NAMALWA (cell line): ENCODE measurements at places on chromosomes 1 and 21.

DNA sequence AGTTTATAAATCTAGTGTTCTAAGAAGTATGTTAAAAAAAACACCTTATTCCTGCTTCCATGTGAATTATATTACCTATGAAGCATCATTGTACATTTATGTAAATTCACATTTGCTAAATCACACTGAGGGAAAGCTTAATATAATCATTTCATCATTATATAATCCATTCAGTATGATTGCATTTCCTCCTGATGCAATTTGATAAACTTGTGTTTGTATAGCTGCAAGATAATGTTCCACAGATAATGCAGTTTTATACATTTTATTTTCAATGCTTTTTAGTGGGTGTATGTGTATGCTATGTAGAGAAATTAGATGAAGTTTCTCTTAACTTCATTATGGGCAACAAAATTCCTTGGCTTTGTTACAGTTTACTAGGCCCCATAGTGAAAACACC, 79.6 kb downstream of the HS2ST1 start:
- DNase-seq: no peak

- DNase-seq: no peak
These were observed 156.5 kb downstream of the PEX14 start for GRCh38 chr1:10631121-10631810.

- DNase-seq: no peak
These were observed 2.3 kb downstream of the TTLL7 start for GRCh38 chr1:83996621-83997020.

DNA sequence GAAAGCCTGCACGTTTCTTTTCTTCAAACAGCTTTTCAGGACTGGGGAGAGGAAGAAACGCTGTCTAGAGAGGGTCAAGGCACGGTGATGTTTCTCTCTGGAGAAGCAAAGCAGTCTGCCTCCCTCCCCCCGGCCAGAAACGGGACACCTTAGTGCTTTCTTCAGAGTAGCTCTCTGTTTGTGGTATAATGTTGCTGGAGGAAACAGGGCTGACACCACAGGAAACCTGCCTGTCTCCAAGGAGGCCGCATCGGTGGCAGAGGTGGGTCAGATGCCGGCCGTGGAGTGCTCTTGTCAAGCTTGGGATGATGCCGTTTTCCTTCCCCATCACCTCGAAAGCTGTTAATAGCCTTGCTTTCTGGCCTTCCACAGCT, 139.4 kb downstream of the DHRS3 start:
- no peak for DNase-seq

GRCh38 chr1:42380586-42381279, at the start of gene RIMKLA:
TSS of gene RIMKLA (plus strand) at chr1:42380792. CDS start at chr1:42380935, 143 bp downstream.
- no peak for DNase-seq

DNA sequence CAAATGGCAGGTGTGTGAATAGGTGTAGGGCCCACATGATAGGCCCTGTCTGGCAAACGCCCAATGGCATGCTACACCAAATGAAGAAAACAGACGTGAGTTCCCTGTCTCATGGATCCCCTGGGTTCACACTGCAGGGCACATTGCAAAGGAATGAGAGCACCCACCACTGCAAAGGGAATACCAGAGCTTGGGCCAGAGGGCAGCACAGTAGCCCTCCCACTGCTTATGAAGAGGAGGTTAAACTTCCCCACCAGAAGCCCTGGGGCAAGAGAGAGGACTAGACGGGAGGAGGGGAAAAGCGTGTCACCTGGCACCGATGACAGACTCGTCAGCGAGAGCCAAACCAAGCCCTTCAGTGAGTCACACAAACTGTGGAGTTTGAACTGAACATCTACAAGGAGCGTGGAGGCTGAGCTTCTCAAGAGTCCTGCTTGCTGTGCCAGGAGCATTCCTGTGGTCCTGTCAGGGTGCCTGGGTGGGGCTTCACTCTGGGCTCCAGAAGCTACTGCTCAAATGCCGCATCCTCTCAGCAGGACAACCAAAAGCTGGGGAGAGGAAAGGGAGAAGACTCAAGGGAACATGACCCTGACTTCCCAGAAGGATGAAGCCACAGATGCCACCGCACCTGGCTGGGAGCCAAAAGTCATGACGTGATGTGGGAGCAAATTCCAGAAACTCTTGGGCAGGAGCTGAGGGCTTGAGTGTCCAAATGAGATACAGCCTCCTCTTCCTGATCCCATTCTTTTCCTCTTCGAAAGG, 61.1 kb downstream of the TOMM20 start:
- DNase-seq: no peak

DNA sequence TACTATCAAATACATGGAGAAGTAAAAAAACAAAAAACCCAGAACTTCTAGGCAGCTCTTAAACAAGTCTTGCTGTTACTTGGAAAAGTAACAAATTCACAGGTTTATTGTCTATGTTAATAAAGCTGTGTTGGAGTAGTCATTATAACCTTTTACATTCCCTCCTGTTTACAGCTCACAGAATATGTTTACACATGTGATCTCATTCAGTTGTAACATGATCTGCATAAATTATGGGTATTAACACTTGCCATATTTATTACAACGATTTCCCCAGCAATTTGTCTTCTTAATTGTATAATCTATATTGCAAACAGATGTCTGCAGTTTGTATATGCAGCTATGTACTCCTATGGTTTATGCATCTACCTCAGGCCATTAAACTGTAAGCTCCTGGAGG, 28.6 kb downstream of the ERG start:
- DNase-seq: no peak

GRCh38 chr1:43750083-43750482, 42.7 kb downstream of the ST3GAL3 start:
- no peak for DNase-seq

DNA sequence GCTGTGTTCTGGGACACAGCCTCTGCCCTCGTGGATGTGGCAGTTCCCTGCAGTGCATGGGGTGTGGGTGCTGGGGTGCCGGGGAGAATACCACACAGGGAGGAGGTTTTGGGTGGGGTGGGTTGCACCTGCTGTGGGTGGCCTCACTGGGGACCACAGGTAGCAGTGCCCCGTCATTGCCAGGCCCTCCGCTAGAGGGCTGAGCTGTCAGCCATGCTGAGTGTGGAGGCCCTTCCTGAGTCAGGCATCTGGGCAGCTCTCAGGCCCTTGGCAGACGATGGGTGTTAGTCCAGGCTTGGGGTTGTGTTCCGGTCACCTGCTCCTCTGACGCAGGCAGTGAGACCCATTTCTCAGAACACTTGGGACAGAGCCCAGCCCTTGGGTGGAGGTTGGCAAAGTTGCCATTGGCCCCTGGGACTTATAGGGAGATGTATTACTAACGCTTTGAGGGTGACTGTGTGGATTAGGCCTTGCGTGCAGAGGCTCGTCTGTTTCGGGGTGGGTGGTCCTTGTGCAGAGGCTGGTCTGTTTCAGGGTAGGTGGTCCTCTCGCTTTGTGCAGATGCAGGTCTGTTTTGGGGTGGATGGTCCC, 23.9 kb downstream of the PCNT start:
- DNase-seq: peak; percentile 20

GRCh38 chr1:25037174-25038074, 107.3 kb upstream of the RUNX3 start:
- DNase-seq: peak; percentile 68

DNA sequence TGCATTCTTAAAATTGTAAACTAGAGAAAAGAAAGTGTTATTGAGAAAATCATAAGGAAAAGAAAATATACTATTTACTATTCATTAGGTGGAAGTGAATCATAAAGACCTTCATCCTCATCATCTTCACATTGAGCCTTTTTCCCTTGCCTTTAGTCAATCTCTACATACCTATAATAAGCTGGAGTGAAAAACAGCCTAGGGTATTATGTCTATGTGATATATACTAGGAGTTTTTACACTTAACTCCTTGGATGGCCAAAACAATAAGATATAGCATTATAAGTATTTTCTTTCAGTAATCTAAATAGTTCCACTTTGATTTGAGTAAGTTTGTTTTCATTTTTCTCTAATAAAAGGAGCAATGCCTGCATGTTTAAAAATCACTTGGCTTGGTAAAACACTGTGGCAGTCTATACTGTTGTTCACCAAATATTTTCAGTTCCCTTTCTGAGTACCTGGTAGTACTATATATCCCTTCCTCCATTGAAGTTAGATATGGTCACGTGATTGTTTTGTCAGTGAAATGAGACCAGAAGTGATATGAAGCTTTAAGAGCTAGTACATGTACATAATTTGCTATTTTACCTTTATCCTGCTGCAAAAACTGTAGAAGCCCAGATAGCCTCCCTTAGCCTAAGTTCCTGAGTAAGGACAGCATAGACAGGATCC, 78.3 kb downstream of the CLEC20A start:
- peak; percentile 43 for DNase-seq

DNA sequence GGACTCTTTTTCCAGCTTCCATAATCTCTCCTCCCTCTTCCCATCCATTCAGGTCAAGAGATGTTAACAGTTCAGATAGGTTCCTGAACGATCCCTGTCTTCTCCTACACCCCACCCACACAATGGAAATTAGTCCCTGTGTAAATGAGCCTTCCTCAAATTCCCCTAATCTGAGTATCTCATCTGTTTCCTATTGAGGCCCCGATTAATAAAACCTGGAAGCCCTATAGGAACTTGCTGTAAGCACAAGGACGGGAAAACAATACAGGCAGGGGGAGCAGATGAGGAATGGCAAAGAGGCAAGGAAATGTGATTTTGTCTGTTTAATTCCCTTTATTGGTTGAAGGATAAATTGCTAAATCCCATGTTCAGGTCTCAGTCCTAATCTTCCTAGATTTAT, 7.1 kb upstream of the GPX7 start:
- DNase-seq: no peak

DNA sequence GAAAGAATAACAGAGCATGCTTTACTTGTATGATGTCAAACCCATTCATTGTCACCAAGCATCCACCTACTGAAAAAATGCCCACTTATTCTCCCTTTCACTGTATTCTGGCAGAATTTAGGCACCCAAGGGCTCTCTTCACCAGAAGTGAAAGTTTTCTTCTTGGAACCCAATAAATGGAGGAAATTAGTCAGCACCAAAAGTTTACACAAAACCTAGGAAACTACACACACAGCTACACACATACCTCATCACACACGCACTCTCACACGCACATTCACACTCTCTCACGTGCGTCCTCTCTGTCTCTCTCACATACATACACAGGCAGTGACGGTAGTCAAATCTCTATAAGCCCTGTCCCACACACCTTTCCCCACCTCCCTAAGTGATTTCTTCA, 37.6 kb downstream of the MCOLN2 start:
- no peak for DNase-seq

GRCh38 chr1:199774433-199775089, 252.9 kb upstream of the NR5A2 start:
- DNase-seq: no peak

GRCh38 chr1:238186887-238187574, 296.3 kb upstream of the ZP4 start:
- DNase-seq: no peak

- no peak for DNase-seq
These were observed 25.4 kb upstream of the SLC16A1 start for GRCh38 chr1:112981426-112981825.

- no peak for DNase-seq
These were observed 52.1 kb downstream of the PGM1 start for GRCh38 chr1:63645317-63645716.

GRCh38 chr1:169361281-169361680, 6.3 kb downstream of the NME7 start:
- no peak for DNase-seq

GRCh38 chr1:1600861-1601563, 1.1 kb upstream of the FNDC10 start:
- peak; percentile 7 for DNase-seq

GRCh38 chr1:41322835-41323234, 38.4 kb upstream of the FOXO6 start:
- DNase-seq: peak; percentile 64

DNA sequence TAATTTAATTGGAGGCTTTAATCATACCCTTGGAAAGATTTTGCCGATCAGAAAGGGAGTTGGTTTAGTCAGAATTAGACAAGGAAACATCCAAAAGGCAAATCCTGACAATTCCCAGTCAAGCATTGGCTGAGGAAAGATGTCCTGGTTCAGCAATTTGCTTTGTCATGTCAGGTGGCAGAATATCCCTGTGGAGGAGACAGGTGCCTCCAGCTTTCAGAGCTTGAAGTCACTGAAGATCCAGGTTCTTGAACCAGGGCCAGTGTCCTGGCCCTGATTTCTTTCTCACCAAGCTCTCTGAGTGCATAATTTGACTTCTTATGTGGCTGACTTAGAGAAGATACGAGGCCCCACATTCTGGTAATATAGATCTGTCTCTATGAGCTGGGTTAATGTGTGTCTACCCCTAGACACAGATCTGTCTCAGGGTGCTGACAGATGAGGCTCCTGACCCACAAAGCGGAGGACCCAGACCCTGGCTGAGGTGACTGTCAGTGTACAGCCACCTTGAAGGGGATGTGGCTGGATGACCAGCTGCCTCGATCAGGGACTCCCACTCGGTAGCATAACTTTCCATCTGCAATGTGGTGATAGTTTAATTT, 118.9 kb downstream of the HHAT start:
- DNase-seq: no peak

DNA sequence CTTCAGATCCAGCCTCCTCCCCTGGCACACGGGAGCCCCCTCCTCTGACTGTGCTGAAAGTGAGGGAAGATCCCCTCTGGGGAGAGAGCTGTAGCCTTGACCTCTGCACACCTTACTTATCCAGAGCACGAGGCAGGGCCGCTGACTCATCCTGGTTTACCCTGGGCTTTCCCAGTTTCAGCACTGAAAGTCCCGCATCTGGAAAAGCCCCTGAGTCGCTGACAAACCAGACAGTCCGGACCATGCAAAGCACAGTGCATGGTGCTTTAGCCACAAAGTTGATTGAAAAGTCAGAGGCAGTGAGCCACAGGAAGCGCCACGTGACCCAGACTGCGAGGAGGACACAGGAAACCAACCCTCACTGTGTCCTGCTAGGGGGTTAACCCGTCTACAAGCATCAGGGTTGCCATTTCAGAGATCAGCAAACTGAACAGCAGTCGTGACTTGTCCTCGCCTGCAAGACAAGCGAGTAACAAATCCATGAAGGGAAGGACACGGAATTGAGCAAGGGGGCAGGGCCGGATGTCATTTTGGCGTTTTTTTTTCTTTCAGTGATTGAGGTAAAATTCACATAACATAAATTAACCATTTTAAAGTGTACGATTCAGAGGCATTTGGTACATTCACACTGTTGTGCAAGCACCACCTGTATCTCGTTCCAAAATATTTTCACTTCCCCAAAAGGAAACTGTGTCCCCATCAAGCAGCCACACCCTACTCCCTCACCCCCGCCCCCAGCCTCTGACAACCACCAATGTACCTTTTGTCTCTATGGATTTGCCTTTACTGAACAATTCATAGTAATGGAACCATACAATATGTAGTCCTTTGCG, 19.9 kb upstream of the IFNGR2 start:
- DNase-seq: peak; percentile 91

GRCh38 chr1:203406446-203407045, 55.6 kb upstream of the FMOD start:
- no peak for DNase-seq

GRCh38 chr1:11207898-11208611, 18.9 kb downstream of the ANGPTL7 start:
- DNase-seq: no peak
